Left forelimb (tissue), 1 donor: ENCODE measurements at places on chromosomes 16 and 17.

DNA sequence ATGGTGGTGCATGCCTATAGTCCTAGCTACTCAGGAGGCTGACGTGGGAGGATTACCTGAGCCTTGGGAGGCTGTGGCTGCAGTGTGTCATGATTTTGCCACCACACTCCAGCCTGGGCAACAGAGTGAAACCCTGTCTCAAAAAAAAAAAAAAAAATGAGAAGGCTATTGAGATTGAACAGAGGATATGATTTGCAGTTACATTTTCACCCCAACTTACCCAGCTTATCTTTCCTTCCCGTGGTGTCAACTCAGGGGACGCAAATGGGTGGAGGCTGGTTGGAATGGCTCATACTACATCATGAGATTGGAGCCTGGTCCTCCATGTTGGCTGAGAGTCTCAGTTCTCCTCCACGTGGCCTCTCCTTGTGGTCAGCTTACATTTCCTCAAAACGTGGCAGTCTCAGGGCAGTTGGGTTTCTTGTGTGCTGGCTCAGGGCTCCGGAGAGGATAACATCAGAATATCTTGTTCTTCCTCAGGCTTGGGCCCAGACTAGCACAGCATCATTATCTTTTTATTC is 17.2 kb upstream of the NSMCE1 start:
- DNase-seq = no peak

DNA sequence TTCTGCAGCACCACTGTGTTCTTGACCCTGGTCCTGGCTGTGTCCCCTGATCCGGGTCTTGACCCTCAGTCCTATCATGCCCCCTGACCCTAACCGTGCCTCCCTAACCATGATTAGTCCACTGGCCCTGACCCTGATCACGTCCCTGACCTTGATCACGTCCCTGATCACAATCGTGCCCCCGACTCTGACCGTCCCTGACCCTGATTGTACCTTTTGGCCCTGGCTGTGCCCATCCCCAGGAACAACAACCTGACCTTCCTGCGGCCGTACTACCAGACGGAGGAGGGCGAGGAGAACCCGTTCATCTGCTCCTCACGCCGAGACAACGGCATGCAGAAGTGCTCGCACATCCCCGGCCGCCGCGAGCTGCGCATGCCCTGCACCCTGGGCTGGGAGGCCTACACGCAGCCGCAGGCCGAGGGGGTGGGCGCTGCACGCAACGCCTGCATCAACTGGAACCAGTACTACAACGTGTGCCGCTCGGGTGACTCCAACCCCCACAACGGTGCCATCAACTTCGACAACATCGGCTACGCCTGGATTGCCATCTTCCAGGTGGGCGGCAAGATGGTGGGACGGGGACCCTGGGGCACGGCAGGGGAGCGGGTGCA is 24.9 kb downstream of the TPSG1 start:
- DNase-seq = no peak

- DNase-seq = no peak
Observed at GRCh38 chr16:66904846-66905632, 13.6 kb downstream of the CDH16 start.

GRCh38 chr16:57616876-57617275 is 11.6 kb upstream of the ADGRG1 start:
- DNase-seq = peak; percentile 25

GRCh38 chr17:59454633-59455105 is 110.7 kb upstream of the DHX40 start:
- DNase-seq = no peak

- no peak for DNase-seq
Observed at GRCh38 chr16:61891460-61891859, 144.8 kb downstream of the CDH8 start.

GRCh38 chr16:66706506-66706880 is 9.9 kb upstream of the CMTM4 start:
- no peak for DNase-seq

- DNase-seq = no peak
Observed at GRCh38 chr17:56030009-56030624, 123.2 kb upstream of the ANKFN1 start.

DNA sequence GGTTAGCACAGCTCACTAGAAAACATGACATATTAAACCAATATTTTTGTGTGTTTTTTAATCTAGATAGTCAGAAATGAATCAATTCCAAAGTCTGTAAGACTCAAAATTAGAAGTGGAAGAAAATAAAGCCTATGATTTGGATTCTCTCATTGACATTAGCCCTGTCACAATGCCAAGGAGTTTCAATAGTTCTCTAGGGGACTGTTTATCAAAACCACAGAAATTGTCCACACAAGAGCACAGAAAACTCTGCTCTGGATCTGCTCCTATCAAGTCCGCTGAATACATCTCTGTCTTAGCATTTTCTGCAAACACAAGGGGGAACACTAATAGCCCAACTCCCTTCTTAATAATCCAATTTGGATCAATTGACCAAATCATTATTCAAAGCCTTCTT is 152.0 kb downstream of the HS3ST3B1 start:
- no peak for DNase-seq

- no peak for DNase-seq
Observed at GRCh38 chr16:14585287-14585686, 44.8 kb downstream of the PARN start.

DNA sequence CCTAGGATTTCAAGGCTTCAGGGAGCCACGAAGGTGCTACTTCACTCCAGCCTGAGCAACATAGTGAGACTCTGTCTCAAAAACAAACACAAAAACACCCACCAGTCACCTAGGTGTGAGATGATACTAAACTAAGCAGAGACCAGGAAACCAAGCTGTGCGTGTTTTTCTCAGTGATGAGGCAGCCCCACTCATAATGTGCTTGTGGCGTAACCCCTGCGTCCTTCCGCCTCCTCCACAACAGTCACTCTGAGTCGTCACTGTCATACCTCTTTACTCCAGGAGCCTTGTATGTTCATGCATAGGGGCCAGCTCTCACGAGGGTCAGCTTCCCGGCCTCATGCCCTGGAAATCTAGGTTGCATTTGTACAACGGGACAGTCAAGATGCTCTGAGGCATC is 31.1 kb upstream of the SLC47A1 start:
- no peak for DNase-seq

DNA sequence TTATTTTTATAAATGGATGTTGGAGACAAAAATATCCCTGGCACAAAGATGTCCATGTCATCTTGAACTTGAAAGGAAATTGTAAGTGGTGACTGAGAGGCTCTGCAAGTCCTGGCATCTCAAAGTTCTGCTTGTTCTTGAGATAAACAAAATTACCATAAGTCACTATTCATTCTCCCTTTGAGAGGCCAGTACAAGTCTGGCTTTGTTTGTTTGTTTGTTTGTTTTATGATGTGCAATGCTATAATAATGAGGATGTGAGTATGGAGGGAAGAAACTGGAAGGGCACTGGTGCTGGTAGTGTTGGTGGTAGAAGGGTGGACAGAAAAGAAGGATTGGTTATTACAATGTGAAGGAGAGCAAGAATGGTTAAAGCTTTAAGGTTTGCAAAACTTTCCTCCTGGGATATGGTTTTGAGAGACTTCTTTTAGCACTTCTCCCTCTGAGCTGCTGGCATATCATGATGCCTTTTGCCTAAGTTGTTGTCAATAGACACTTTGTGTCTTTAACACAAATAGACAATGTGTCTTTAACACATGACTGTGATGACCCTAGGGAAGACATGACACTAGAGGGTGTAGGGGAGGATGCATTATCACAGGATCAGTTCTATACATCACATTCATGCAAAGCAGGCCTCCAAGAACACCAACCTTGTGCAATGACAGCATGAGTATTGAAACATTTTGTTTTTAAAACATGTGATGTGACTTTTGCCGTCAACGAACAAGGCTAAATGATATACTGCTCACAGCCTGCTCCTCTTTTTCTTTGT is 880.5 kb upstream of the GOT2 start:
- DNase-seq = no peak
